ENCODE measurements at places on chromosomes 3 and 15.

GRCh38 chr15:51266656-51267050 is 71.7 kb downstream of the CYP19A1 start:
- DNase-seq: no peak

DNA sequence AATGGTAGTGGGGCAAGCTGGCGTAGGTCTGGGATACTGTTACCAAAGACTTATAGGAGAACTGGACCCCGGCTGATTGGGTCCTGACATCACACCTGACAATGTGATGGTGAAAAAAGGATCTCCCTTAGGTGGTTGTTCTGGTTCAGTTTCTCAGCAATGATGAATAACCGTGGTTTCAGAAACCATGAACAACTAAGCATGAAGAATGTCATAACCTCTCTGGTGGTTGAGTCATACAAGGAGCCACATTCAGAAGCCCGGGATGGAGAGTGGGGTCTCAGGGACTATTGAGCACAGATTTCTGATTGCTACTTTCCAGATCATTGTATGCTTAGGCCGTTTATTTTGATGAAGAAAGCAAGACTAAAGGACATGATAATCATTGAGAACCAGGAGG is 17.4 kb downstream of the GPR160 start:
- DNase-seq: no peak

GRCh38 chr15:25536801-25537611 is 98.2 kb upstream of the UBE3A start:
- no peak for DNase-seq

GRCh38 chr3:178186666-178187065 is 349.6 kb upstream of the KCNMB2 start:
- DNase-seq: no peak

DNA sequence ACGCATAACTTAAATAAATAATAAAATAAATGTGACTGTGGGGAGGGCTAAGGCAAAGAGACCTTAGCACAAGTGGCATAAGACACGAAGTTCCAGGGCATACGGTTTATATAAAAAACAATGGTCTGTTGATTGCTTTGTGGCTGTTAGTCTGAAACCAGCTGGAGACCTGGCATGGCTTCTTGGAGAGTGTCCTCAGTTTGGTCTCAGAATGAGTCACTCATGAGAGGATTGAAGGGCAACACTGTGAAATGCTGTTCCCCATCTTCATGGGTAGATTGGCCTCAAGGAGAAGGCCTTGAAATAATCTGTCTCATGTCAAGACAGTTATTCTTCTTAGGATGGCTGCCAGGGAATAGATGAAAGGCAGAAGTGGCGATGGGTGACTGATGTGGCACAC is 62.2 kb downstream of the SOX2 start:
- DNase-seq: no peak

DNA sequence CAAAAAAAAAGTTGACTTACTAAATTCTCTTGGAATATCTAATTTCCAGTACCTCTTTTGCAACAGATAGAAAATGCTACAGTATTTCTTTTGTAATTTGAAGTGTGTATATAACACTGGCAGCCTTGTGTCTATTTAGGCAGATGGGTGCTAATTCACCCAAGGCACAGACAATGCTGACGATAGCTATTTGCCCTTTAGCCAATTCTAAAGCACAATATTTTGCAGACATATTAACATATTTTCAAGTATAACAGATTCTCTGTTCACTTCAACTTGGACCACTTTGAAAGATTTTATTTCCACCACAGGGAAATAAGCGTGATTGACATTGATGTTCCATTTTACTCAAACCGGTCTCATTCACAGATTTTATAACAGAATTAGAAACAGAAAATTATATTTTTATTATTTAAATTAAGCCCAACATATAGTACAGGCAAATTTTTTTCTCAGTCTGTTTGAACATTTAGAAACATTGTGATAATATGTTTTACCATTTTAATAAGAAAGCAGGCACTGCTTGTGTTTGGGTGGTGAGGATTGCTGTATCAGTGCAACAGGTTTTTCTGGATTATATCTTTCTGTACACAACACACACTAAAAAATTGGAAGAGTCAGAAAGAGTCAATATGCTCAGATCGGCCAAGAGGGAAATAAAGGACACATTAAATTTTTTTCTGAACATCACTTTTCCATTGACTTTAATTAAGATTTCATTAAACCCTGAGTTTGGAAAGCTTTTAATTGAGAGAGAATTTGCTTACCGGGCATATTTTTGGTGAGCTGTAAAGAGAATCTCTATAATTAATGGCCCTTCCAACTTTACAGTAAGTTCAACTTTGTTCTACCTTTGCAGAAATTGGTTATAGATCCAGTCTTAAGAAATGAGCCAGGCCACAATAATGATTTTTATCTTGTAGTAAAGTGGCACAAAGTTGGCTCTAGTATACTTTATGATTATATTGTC is 327.3 kb upstream of the NR2F2 start:
- no peak for DNase-seq

- no peak for DNase-seq
These were observed 257.2 kb downstream of the NFKBIZ start for GRCh38 chr3:102106416-102107097.

GRCh38 chr3:192801985-192802384 is 74.6 kb upstream of the FGF12 start:
- no peak for DNase-seq

GRCh38 chr3:39050029-39050428 is 1.7 kb downstream of the SCN11A start:
- peak; percentile 15 for DNase-seq

DNA sequence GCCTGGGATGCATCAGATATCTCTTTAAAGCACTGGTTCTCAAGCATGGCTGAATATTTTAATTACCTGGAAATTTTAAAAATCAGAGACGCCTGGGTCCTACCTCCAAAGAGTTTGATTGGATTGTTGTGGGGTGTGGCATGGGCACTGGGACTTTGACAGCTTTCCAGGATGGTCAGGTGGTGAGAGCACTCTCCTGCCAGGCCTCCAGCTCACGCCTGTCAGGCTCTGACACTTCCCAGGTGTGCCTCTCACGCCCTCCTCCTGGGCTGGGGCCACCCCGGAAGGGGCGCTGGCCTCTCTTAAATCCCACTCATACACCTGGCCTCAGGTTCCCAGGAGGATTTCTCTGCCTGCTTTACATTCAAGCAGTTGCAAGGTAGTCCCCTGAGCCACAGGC is 48.5 kb downstream of the AMOTL2 start:
- no peak for DNase-seq

DNA sequence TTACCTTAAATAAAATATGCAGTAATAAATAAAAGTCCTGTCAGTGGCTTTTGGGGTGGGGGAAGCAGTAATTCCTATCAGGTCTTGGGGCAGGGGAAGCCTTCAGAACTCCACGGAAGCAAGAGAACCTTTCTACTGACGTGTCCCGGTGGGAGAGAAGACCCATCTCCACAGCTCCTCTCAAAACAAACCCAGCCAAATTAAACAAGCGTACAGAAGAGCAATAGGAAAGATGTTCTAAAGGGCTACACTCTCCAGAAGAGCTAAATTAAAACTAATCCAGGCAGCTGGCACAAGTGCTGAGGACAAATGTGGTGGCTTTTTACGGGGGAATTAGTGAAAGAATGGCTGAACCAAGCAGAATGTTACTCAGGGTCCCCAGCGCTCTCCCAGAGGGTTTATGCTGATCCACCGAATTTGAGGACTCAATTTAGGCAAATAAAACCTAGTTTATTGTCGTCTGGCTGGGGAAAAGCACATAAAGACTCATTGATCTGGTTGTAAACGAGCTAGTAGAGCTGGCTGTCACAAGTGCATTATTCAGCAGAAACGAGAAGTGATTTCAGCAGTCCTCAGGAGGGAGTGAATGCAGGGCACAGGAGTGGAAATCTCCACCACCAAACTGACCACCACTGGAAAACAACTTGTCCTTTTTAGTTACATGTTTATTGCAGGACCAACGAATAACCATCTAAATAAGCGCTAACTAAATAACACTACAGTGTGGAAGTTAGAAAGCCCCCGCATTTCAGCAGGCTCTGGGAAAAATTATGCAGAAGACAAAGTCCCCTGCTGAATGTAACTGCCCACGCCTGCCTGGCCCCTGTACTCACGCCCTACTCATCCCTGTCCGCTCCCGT is 13.5 kb downstream of the BFSP2 start:
- DNase-seq: no peak

GRCh38 chr15:72857331-72858063 is 73.9 kb upstream of the ADPGK start:
- no peak for DNase-seq

- DNase-seq: no peak
These were observed 13.6 kb downstream of the UBXN7 start for GRCh38 chr3:196418601-196419000.

DNA sequence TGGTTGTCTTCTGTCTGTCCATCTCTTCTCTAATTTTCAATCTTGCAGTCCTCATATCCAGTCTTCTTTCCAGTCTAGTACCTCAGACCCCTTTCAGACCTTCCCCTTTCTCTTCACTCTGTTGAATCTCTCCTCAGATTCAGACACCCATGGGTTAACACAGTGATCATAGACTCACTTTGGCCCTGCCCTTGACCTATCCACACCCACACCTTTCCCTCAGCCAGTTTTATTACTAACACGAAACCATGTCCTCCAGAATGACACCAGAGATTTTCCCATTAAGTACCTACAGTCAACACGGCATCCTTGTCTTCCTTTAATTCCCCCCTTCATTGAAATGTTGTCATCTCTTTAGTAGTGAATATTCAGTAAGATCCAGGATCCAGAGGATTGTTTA is 74.5 kb upstream of the UBE2E2 start:
- no peak for DNase-seq

DNA sequence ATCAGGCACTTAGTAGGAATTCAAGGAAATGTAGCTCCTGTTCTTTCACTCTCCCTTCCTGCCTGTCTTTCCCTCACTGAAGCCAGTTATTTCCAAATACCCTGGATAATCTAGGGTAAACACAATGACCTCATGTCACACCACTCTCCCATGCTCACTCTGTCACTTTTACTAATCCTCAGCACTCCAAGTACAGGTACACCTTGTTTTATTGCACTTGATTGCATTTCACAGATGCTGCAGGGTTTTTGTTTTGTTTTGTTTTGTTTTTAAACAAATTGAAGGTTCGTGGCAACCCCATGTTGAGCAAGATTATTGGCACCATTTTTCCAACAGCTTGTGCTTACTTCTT is 40.8 kb downstream of the PPM1L start:
- DNase-seq: no peak

GRCh38 chr15:70337277-70338186 is 239.8 kb upstream of the TLE3 start:
- no peak for DNase-seq

DNA sequence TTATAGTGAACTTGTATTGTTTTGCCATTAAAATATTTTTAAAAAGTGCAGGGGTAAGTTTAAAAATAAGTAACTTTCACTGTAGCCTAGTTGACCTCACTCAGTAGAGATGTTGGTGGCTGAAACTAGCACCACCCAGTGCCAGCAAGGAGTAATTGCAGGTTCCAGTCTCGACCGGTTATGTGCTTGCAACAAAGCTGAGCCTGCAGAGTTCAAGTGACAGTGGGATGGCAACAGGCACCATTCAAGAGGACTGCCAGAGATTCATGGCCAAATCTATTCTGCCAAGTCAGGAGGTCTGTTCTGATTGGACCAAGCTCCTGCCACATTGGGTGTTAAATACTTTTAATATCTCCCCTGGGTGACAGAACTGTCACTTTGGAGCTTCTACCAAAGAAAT is 2.7 kb downstream of the ADAMTS7 start:
- DNase-seq: peak; percentile 58

DNA sequence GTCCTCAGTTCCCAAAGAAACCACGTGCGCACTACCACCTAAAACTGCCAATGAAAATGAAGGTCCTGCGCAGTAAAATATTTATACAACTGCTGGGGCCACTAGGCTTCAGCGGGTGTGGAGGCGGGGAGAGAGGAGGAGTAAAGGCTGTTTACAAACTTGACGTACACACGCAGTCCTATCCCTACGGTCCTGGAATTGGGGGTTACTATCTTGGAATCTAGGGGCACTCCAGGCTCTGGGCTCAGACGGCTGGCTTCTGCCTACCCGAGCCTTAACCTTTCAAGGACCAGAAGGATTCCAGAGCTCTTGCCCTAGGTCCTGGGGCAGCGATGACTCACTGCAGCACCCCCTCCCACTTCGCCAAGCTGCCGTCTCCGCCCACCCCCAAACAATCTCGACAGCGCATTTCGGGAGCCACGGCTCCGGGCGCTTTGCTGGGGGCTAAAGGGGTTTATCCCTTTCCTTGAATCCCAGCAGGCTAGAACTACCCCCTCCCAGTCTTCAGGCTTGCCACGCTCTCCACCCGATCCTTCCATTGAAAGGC is 3.0 kb downstream of the ADAMTS9 start:
- no peak for DNase-seq

- DNase-seq: peak; percentile 92
These were observed 861 bp upstream of the RFT1 start for GRCh38 chr3:53131096-53131495.

GRCh38 chr3:67846166-67846565 is 191.8 kb upstream of the SUCLG2 start:
- DNase-seq: no peak

GRCh38 chr3:72894976-72895552 is 7.2 kb downstream of the GXYLT2 start:
- DNase-seq: no peak

- no peak for DNase-seq
These were observed 40.1 kb downstream of the SETMAR start for GRCh38 chr3:4343258-4343657.

- no peak for DNase-seq
These were observed 701.5 kb upstream of the GBE1 start for GRCh38 chr3:82462977-82463376.

- no peak for DNase-seq
These were observed 34.4 kb upstream of the TNFSF10 start for GRCh38 chr3:172557515-172558220.

DNA sequence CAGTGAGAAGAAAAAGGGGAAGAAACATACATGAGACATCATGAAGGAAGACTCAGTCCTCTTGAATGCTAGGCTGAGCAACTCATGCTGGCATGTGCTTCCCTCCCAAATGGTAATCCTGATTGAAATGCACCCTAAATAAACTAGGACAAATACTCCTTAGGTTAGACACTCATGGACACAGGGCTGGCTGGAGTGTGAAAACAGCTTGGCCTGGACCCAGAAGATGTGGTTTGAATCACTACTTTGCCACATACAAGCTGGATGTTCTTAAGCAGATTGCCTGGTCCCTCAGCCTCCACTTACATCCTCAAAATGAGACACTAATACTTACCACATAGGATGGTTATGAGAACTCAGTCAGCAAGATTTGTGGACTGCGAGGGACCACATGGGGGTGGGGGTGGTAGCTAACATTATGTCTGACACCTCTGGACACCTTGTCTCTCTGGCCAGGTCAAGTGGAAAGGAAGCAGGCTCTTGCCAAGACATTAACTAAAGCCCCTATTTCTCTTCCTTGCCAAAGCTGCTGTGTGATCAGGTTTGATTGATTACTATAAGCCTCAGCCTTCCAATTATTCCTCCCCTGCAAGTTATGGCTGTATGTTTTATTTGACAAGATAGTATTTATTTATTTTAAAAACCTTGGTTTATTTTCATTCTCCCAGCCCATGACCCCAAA is 138.9 kb upstream of the SLC7A14 start:
- DNase-seq: no peak
